ENCODE measurements at places on chromosomes 16 and 17.

DNA sequence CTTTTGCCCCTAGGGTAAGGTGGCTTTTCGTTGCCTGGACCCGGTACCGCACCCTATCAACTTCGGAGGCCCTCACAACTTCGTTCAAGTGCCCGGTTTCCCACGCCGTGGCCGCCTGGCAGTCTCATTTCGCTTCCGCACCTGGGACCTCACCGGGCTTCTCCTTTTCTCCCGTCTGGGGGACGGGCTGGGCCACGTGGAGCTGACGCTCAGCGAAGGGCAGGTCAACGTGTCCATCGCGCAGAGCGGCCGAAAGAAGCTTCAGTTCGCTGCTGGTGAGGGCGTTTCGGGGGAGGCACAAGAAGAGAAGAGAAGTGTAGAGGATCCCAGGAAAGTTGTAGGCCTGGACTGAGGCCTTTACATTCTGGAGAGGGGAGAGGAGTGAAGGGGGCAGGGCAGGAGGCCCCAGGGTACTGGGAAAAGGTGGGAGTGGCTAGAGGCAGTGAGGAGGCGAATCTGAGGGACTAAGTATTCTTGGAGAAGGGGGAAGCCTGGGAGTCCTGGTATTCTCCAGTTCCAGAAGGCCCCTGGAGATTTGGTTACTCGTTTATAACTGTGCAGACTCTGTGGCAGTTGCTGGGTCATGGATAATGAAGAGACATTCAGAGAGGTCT, 5.5 kb downstream of the CNTNAP1 start:
- DNase-seq = no peak

DNA sequence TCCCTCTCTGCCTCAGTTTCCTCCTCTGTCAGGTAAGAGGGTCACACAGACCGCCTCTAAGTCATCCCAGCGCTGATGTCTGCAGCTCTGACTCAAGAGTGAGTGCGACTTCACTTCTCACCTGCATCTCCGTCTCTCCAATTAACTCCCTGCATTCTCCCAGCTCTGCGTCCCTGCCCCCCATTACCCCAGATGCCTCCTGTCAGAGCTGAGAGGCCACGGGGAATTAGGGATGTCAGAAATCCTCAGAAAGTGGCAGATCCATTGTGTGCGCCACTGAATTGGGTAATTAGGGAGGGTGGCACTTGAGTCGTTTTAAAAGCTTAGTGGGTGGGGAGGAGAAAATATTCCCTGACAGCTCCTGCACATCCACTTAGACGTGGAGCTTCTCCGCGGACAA, 885.4 kb upstream of the EEF2KMT start:
- no peak for DNase-seq

DNA sequence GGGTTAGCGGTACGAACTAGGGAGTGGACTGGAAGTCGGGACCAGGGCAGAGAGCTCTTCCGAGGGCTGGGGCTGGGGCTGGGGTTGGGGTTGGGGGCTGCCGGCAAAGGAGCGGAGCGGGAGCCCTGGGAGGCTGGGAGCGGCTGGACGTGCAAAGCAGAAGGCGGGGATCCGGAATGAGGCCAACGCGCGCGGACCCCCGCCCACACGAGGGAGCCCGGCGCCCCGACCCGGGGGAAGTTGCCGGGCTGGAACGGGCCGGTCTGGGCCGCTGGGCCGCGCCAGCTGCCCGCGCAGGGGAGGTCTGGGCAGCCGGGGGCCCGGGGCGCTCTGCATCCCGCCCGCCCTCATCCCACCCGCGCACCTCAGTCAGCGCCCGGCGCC, 323 bp downstream of the ST3GAL2 start:
- DNase-seq = no peak

DNA sequence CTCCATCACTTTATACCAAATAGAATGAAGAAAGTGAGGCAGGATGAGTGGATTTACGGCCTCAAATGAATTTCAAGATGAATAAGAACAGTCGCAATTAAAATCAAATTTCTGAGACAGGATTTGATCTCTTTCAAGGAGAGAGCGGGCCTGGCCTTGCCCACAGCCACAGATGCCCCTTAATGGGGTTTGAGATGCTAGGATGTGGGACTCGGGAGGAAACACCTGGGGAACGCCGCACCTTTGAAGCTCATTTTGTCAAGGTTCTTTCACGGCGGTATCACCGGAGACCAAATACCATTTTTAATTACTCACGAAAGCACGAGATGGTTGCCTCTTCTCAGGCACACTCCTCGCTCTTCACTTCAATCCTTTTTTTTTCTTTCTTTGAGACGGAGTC, 178.1 kb upstream of the SDK2 start:
- DNase-seq = no peak

DNA sequence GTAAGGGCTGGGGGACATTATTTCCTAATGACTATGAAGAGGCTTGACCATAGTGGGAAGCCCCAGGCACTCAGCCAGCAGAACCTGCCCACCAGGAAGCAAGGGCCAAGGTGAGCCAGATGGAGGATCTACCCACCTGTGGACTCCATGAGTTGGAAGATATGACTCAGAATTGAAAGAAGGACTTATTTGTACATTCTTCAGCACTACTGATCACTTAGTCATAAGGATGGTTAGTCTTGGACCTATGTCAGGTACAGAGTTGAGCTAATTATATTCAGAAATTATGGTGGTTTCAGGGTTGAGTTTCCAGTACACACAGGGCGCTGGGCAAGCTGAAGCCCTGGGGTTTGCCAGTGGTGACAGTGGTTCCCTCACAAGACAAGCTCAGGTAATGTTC, 24.0 kb upstream of the GRIN2A start:
- DNase-seq = no peak

DNA sequence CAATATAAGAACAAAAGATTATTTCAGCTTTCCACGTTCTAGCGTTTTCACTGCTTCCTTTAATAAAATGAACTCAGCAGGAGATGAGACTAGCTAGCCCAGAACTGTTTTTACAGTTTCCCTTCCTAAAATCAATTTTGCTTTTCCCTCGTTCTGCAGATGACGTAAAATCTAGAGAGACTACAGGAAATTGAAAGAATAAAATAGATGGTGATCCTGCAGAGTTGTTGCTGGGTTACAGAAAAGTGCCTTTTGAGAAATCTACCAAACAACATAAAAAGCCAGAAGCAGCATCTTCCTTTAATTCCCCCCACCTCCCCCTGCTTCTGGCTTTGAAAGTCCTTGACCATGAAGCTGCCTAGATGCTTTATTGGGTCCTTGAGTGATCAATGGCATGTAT, 96.8 kb upstream of the CLEC3A start:
- no peak for DNase-seq

- no peak for DNase-seq
Measured at GRCh38 chr17:67570797-67571196, 146.9 kb upstream of the NOL11 start.

- no peak for DNase-seq
Measured at GRCh38 chr16:61770301-61770700, 265.9 kb downstream of the CDH8 start.

DNA sequence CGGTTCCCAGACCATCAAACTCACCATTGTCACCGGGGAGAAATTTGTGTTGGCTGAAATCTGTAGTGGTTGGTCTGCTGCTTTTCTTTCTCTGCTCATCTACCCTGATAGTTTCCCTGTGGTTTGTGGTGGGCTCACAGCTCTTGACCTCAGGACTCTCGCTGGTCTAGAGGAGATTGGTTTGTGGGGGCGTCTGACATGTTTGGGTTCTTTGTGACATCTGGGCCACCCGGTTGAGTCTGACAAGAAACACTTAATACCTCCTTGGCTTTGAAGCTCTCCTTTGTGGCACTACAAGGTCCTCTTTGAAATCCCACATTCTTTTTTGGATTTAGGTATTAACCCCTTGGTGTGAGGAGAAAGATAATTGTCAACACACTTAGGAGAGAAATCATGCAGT, 662.0 kb downstream of the WWOX start:
- DNase-seq = no peak

- no peak for DNase-seq
Measured at GRCh38 chr17:39968761-39969160, 6.0 kb downstream of the GSDMA start.

- no peak for DNase-seq
Measured at GRCh38 chr16:19213885-19214284, 45.8 kb downstream of the SYT17 start.

DNA sequence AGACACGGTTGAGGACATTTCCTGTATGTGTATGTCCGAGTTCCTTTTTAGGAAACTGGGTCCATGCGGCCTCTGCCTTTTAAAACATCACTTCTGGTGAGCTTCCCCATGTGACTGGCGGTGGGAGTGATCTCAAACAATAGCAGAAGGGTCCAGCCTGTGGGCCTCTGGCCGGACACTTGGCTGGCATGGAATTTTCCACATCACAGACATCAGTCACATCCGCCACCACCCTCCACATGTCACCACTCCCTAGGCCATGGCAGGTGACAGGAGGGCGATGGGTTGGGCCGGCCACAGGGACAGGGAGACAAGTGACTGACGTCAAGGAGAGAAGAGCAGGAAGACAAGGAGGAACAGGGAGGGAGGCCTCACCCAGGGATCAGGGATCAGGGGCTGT, 83.7 kb downstream of the DNAH17 start:
- DNase-seq = no peak

DNA sequence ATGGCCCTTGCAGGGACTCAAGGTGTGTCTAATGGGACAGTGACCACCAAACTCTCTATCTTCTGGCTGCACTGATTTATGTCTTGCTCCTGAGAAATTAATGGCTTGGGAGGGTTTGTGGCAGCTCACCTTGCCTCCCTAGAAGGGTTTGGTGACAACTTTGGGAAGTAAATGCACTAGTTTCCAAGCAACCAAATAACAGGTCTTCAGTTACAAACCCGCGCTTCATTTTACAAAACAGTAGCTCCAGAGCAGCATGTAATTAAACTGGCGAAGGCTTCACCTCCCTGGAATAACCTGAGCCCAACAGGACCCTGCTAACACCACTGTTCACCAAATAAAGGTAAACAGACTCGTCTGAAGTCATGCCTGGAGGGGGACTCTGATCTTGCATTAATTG, 318.3 kb downstream of the SLC39A11 start:
- DNase-seq = no peak

DNA sequence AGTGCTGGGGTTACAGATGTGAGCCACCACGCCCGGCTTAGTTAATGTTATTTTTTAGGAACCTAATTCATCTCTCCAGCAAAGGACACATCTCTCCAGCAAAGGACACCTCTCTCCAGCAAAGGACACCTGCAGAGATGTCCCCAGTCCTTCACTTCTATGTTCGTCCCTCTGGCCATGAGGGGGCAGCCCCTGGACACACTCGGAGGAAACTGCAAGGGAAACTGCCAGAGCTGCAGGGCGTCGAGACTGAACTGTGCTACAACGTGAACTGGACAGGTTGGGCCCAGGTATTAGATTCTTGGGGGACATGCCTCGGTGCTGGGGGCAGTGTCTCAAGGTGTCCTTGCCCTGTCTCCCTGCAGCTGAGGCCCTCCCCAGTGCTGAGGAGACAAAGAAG, 4.7 kb downstream of the PFAS start:
- DNase-seq = peak; percentile 14

DNA sequence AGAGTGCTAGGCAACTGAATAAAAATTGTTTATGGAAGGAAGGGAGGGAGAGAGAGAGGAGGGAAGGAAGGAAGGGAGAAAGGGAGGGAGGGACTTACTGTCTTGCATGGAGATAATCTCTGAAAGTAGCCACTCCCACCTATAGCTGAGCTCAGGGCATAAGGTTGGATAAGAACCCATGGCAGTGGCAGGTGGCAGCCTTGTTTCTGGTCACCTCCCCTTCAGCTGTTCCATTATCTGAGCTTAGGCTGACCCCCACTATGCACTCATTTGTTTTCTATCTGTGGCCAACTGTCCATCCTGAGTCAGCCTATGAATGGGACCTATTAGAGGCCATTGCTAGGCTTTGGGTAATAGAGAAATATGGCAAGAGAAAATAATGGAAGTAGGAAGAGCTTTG, 25.3 kb upstream of the MTMR4 start:
- DNase-seq = no peak

GRCh38 chr16:80176114-80176513, 364.7 kb upstream of the DYNLRB2 start:
- DNase-seq = no peak
